SHP77 (cell line): ENCODE measurements at places on chromosomes 16 and 17.
A peak's percentile ranks its signal among the peaks of the same experiment; 100 is the strongest.

- DNase-seq: peak; percentile 75
These were observed at the start of gene CSF3 for GRCh38 chr17:40015005-40015997. Gene CSF3, plus strand, starts transcription at chr17:40015440. Its CDS starts 35 bp downstream, at chr17:40015475.

DNA sequence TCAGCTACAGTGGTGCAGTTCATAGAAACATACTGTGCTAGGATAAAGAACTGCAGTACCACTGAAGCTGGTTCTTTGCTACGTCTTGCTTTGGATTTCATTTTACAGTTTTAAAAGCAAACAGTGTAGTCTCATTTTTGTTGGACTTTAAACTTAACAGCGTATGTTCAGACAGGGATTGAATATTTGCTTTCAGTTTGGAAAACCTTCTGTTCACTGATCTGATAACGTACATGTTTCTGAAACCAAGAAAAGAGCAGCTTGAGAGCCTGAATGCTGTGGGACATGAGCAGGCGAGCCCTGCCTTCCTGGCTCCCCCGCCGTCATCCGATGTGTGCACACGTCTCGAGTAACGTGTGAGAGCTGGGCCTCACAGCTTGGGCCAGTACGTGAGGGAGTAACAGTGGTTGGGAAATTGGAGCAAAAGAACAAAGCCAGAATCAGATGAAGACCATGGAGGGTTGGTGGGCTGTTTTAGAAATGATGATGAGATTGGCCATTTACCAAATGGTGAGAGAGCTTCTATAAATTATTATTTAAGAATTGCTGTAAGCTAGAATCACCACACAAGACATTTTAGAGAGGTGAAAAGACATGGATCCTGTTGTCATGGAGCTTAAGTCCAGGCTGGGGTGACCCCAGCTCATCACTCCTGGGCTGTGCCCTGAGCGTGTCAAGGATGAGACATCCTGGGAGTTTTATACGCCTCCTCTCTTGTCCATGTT is 20.8 kb upstream of the CLEC18C start:
- no peak for DNase-seq

DNA sequence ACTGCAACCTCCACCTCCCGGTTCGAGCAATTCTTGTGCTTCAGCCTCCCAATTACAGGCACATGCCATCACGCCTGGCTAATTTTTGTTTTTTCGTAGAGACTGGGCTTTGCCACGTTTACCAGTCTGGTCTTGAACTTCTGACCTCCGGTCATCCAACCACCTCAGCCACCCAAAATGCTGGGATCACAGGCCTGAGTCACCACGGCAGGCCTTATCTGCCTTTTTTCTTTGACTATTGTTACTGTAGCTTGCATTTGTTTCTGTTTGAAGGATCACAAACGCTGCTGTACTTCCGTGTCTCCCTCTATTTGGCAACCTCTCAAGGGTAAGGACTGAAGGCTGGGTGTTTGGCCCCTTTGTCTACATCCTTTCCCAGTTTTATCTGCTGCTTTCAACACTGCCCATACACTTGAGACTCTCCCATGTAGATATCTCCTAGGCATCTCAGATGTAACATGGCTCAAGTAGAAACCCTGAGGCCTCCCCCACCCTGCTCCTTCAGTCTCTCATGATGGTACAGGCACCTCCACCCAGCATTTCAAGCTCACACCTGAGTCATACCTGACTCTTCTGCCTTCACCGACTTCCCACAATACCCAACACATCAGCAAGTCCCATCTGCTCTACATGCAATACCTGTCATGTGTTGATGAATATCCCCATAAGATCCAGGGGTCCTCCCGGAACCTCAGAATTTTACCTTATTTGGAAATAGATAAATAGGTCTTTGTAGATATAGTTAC is 219.0 kb downstream of the CPPED1 start:
- no peak for DNase-seq

- no peak for DNase-seq
These were observed 1.5 kb downstream of the ACBD4 start for GRCh38 chr17:45136846-45137560.

- no peak for DNase-seq
These were observed 7.3 kb downstream of the SLC52A1 start for GRCh38 chr17:5027916-5028315.

- no peak for DNase-seq
These were observed 1.0 kb upstream of the B9D1 start for GRCh38 chr17:19363460-19364035.

- no peak for DNase-seq
These were observed 6.8 kb downstream of the CBX4 start for GRCh38 chr17:79832218-79833109.

DNA sequence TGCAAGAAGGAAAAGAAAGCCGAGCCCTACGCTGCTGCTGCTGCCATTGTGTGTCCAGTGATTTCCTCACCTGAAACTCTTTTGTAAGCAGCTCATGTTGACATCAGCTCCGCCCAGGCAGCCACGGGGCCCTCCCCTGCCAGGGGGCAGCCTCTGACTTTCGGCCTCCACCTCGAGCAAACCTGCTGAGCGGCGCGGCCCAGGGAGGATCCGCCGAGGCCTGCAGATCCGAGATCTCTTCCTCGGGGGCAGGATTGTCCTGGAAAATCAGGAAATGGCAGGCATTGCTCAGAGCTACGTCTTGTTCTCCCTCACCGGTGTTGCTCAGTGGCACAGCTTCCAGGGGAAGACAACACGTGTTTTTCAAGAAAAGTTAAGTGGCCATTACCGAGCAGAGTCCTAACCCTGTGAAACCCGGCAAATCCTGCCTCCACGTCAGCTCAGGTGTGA is 35.6 kb upstream of the ZNF750 start:
- no peak for DNase-seq

GRCh38 chr17:60135151-60135950 is 14.4 kb upstream of the CA4 start:
- peak; percentile 93 for DNase-seq

GRCh38 chr16:4026854-4027253 is 89.4 kb downstream of the ADCY9 start:
- no peak for DNase-seq

DNA sequence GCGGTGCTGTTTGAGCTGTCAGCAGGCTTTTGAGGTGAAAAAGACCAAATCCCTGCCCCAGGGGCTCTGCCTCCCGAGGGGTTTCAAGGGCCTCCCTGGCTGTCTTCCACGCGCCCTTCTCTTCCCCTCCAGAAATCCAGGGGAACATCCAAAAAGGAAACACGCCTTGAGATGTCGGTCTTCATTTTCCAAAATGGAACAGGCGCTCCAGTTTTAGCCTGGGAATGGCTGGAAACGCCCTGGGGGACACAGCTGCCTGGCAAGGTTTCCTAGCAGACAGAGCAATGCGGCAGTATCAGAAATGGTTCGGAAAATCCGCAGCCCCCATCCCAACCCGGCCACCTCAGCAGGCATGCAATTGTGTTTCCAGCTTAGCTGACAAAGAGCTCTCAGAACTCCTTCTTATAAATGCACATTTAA is 16.6 kb upstream of the LITAF start:
- no peak for DNase-seq

DNA sequence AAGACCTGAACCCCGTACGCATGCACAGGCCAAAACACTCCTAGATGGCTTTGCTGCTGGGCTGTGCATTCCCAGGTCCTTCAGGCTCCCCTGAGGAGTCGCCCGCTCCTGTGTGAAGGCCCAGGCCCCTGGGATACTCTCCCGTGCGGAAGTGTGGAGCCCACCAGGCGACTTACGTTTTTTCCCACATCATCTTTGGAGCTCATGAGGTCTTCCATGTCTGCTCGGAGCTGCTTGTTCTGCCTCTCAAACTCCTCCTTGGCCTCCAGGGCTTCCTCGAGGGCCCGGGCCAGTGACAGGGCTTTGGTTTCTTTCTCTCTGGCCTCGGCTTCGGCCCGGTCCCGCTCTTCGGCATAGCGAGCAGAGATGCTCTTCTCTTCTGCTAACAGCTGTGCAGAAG is 56.4 kb downstream of the NDEL1 start:
- DNase-seq: no peak

DNA sequence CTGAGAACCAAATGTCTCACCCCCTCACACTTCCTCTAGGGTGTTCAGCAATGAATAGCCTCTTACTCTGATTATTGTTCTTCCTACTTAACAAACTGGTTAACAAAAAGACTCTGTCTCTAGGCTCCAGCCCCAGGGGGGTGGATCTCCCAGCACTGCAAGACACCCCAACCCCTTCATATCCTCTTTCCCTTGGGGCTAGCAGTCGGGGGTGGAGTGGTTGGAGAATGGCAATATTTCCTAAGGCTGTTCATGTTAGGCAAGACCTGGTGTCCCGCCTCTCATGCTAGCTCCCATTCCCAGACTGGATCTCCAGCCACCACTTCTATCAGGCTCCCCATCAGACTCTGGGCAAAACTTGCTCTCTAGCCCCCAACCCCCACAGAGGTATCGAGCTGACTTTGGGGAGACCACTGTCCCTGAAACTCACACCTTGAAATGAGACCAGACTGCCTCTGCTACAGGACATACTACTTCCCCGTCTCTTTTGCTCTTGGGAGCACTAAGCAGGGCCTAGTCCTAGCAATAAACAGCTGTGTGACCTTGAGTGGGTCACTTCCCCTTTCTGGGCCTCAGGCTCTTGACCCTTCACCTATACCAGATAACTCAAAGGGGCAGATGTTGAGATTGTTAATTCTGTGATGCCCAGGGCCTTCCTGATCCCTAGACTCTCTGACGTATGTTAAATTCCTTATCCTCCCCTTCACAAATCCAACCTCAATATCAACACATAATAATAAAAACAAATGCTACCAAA is 2.4 kb downstream of the SLC25A35 start:
- DNase-seq: no peak

- DNase-seq: peak; percentile 76
These were observed 2336.1 kb downstream of the TP53TG3F start for GRCh38 chr16:35795361-35796029.

GRCh38 chr16:3754081-3754703 is 36.9 kb upstream of the TRAP1 start:
- DNase-seq: no peak

DNA sequence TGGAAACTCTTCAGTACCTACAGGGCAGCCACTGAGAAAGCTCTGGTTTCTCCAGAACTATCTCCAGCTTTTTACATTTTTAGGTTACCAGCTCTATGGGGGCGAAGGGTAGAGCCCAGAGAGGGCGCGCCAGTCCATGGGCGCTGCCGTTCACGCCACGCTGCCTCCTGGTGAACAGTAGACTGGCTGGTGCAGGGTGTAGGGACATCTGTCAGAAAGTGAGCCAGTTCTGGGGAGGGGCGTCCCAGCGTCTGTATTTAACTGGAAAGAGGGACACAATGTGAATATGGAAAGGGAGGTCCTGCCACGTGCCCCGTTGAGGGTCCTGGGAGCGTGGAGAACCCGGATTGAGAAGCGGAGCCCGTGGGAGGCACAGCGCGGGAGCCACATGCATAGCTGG is 16.4 kb upstream of the CLEC18A start:
- DNase-seq: no peak

- no peak for DNase-seq
These were observed 5.7 kb downstream of the KCNJ16 start for GRCh38 chr17:70080541-70081347.

DNA sequence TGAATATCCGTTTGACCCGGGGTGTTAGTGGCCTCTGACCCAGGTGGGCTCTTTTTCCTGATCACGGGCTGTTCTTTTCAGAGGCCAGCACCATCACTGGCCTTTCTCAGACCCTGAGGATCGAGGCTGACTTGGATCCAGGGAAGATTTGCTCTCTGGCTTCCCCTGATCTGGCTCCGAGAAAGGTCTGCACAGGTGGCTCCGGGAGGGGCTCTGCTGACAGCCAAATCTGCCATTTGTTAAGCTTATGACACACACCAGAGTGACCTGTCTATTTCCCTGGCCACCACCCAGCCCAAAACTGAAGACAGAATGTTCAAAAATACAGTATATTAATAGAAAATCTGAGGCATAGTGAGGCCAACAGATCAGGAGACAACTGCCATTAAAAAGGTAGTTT is 221.8 kb upstream of the TNRC6C start:
- DNase-seq: no peak

GRCh38 chr17:34614698-34615097 is 35.3 kb downstream of the TMEM132E start:
- DNase-seq: no peak

DNA sequence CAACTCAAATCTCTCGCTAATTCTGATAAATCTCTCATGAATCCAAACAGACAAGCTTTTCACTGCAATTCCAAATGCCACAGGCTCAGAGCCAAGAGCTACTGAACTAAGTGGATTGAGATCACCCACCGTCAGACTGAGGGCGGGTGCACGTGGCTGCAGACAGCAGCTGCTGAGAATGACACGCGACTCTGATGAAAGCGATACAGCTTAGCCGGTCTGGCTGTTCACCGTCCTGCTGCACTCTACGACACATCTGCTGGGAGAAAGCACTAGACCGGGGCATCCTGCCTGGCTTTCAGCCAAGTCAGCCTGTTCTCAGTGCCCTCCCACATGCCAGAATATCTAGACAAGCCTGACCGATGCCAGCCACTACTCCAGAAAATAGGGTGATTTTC is 42.6 kb downstream of the KLHDC4 start:
- DNase-seq: peak; percentile 99

DNA sequence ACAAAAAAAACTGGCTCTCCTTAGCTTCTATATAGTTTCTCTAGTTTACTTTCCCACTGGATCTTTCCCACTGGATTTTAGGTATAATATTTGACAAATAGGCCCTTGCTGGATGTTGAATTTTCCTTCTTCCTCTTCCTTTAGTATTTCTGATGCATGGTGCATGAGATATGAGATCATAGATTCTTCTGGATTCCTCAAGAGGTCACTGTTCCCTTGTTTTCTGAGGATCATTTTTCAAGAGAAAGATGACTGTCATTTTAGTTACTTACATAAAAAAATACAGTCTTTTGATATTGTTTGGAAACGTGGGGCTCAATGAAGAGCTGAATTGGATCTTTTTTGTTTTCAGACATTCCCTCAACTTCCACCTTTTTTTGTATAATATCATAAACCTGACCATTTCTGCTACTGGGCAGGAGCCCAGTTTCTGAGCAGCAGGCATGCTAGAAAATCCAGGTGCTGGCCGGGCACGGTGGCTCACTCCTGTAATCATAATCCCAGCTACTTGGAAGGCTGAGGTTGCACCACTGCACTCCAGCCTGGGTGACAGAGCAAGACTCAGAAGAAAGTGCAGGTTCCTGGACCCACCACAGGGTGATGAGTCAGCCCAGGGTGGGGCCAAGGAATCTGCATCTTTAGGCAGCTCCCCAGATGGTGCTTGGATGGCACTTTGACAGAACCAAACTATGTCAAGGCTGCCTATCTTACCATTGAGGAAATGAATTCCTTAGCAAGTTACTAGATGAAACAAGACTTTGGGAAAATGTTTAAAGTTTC is 70.3 kb downstream of the SDR42E1 start:
- peak; percentile 33 for DNase-seq

GRCh38 chr17:42647778-42648177 is 11.3 kb upstream of the TUBG2 start:
- no peak for DNase-seq

DNA sequence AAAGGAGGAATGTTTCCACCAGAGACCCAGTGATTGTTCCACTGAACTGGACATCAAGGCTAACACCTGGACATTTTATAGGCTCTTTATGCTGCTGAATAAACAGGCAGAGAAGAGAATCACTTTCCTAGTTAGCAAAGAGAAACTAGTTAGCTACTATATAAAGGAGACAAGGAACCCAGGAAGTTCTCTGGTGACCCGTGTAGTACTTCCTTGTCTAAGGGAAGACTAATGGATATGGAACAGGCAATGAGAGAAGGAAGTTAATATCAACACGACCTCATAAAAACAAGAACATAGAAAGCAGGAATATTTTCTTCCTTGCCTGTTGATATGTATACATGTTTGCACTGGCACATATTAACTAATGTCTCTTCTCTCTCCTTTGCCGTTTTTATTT is 30.8 kb upstream of the RPL38 start:
- DNase-seq: no peak

GRCh38 chr17:37039269-37039668 is 90.5 kb downstream of the AATF start:
- DNase-seq: no peak
